Stomach (tissue), 19 donors: ENCODE measurements at places on chromosomes 3 and 15.

- no peak for DNase-seq
Measured at GRCh38 chr15:51503003-51503402, 119.6 kb downstream of the DMXL2 start.

- no peak for DNase-seq
Measured at GRCh38 chr3:144011251-144011799, 39.7 kb downstream of the DIPK2A start.

- peak; percentile 7 for DNase-seq
Measured at GRCh38 chr3:162348912-162349311, 852.3 kb downstream of the OTOL1 start.

- DNase-seq = no peak
Measured at GRCh38 chr3:183080628-183081027, 18.7 kb downstream of the MCCC1 start.
